ENCODE measurements at places on chromosomes 12 and 14.

GRCh38 chr12:12190087-12190809 lies 76.6 kb downstream of the LRP6 start:
- DNase-seq: no peak

DNA sequence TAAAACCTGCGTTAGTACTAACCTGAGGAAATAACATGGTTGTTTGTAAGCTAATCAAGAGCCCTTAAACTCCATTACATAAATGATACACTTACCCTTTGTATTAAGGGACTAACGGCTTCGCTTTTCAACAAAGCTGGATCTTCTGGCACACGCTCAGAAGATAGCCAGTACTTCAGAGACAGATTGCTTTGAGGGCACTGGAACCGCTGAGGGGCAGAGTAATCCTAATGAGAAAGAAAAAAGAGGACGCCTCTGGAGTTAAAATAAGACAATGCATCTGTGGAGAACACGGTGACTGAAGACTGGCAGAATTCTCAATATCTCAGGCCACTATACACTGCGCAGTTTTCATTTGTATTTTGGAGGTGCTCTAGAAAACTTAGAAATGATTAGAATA lies 1.5 kb upstream of the KTN1 start:
- no peak for DNase-seq

- no peak for DNase-seq
Observed at GRCh38 chr12:6934110-6934509, 6.4 kb downstream of the ATN1 start.

DNA sequence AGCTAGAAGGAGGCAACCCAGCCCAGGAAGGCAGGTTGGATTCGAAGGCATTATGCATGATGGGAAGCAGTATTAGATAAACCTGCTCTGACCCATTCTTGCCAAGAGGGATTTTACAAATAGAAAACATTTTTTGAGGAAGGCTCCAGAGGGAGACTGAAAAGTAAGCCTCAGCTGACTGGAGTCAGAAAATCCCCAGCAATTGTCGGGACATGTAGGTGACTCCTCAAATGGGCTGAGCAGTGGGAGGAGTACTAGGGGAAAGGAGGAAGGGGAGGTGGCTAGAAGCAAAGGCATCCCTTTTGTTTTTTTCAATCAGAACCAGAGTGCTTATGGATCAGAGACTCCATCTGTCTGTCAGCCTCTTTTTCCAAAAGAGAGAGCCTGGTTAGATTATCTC lies 138.1 kb upstream of the NTF3 start:
- no peak for DNase-seq

DNA sequence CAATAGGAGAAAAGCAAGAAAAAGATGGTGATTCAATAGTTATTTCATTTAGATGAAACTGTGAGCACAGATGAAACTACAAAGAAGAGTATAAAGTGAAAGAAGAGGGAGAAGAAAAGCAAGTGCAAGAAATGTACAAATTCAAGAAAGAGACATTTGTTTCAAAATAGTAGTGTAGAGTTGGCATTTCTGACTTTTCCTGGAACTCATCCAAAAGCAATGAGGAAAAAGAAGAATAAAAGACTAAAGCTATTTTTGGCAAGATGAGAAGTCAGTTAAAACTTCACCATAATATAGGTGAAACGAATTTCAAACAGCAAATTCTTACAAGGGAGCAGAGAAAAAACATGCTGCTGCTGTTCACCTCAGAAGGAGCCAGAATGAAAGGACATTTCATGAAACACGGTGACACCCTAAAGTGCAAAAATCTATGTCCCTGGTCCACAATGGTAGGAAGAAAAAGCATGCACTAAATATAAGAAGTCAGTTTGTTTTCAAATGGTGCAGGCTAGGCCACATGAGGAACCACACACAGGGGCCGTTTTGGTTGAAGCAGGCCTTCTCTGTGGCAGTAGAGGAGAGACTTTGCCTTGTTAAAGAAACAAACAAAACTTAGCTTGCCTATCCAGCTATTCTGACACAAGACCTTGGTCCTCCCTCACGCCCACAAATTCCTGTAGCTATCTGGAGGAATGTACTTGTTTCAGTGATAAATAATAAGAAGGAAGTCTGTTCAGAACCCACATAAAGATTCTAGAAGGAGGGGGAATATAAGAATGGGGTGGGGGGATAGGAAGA lies 11.1 kb upstream of the CMAS start:
- DNase-seq: no peak

DNA sequence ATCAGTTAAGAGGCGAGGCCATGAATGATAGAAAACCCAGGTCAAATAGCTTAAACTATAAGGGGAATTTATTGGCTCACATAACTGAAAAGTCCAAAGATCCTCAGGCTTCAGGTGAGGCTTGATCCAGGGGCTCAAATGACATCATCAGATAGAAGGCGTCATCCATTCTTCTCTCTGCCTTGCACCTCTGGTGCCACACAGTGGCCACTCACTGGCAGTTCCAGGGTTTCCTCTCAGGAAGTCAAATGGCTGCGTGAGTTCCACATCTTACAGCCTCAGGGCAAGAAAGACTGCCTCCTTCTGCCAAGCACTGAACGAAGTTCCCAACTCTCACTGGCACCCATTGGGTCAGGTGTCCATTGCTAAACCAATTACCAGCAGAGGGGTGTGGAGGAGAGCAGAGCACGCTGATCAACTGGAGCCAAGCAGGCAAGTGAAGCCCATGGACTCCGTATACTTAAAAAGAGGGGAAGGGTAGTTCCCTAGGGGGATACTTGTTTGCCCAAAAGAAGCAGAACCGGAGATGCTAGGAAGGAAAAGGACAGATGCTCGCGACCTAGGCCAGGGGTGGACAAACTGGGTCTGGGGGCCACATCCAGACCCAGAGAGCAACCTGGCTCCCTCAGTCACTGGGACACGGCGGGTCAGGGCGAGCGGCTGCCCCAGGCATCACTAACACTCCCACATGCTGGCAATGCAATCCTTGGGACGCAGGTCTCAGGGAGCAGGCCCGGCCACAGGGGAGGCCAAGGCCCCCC lies 69.3 kb downstream of the SERPINA3 start:
- DNase-seq: no peak

- DNase-seq: no peak
Observed at GRCh38 chr12:52686063-52686462, 5.9 kb upstream of the KRT1 start.

- DNase-seq: no peak
Observed at GRCh38 chr12:111546758-111547383, 52.2 kb downstream of the ATXN2 start.

DNA sequence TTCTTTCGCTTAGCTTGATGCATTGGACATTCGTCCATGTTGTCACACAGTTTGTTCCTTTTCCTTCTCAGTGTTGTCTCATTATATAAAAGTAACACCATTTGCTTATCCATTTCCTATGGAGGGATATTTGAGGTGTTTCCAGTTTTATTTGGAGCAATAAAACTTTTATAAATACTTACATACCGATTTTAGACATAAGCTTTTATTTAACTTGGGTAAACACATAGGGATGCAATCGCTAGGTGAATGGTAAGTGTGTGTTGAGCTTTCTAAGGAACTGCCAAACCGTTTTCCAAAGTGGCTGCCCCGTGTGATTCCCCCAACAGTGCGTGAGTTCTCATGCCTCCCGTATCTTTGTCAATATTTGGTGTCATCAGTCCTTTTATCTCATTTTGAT lies 95.2 kb upstream of the DYNC1H1 start:
- no peak for DNase-seq

- no peak for DNase-seq
Observed at GRCh38 chr12:70078161-70078560, 165.1 kb upstream of the CNOT2 start.

DNA sequence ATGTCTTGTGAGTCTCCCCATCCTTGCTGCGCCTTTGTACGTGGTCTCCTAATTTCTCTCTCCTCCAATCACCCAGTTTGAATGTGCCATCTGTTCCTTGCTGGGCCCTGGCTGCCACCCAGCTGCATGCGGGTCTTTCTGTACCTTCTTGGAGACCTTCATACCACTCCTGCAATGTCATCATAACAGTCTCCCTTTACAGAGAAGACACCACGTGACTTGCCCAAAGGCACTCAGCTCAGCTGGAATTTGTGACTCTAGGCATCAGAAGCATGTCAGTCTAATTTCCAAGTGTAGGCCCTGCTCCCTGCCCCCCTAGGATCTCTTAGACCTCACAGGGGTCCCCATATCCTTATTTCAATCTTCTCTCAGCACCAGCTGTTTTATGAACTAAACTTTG lies 284.2 kb downstream of the TTC8 start:
- DNase-seq: no peak

DNA sequence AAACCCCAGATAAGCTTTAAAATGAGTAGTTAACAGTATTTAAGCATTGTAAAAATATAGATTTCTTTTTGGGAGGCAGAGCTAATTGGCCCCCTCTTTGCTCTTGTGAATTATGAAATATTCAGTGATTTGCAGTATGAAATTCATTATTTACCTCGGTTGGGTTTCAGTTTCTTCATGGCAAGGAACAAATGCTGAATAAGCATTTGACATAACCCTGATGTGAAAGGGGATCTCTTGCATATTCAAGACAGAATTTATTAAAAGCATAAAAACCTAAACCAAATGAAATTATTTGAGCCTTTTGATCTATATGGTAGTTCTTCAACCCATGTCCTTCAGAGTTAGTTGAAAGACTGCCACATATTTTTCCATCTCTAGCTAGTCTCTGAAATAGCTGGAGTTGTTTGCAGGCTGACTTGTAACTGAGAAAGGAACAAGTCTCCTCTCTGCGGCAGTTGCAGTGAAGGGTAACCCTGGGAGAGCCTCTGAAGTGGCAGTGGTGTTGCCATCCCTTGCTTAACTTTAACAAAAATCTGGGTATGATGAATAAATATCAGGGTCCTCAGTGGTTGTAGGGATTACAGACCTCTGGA lies 690 bp downstream of the AKAP6 start:
- DNase-seq: no peak

DNA sequence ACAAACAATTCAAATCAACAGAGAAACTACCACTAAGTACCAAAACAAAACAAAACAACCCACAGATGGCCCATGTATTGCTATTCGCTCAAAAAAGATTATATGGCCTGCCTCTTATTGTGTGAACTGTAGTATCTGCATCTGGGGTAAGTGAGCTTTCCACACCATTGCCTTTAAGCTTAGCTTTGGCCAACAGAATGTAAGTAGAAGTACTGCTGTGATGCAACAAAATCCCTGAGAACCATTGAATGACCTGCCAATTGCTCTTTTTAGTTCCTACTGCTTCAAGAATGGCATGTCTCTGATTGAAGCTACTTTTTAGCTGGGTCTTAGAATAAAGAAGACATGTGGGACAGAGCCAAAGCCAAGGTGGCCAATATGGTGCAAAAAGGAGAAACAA lies 32.5 kb downstream of the PPFIA2 start:
- DNase-seq: no peak

GRCh38 chr12:64470495-64470894 lies 18.6 kb downstream of the TBK1 start:
- no peak for DNase-seq

GRCh38 chr14:97275276-97275675 lies 478.1 kb downstream of the VRK1 start:
- DNase-seq: no peak

GRCh38 chr14:64865109-64865508 lies 14.6 kb downstream of the SPTB start:
- no peak for DNase-seq

GRCh38 chr14:31164115-31164514 lies 43.5 kb downstream of the HECTD1 start:
- no peak for DNase-seq

DNA sequence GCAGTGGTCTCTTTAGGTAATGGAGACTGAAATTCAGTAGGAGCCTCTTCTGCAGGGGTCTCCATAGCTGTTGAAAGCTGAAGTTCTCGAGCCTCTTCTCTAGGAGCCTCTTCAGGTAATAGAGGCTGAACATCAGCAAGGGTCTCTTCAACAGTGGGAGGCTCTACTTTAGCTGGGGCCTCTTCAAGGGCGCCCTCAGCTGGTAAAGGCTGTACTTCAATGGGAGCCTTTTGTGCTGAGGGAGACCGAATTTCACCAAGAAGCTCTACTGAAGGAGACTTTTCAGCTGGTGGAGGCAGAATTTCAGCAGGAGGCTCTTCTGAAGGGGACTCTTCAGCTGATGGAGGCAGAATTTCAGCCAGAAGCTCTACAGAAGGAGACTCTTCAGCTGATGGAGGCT lies 1.5 kb downstream of the FSCB start:
- DNase-seq: no peak

DNA sequence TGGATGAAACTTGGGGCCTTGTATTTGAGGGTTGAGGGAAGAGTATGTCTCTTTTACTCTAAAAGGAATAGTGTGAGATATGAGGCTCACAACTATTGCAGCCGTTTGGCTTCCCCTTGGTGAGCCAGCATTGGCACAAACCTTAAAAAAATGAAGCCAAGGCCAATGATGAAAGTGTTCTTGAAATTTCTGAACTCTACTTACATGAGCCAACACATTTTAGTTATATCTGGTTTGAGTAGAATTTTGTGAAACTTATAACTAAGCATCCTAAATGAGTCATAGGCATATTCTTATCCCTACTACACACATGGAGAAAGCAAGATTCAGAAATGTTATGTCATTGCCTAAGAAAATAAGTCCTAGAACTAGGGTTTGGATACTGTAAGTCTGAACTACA lies 55.3 kb upstream of the ACSS3 start:
- no peak for DNase-seq

DNA sequence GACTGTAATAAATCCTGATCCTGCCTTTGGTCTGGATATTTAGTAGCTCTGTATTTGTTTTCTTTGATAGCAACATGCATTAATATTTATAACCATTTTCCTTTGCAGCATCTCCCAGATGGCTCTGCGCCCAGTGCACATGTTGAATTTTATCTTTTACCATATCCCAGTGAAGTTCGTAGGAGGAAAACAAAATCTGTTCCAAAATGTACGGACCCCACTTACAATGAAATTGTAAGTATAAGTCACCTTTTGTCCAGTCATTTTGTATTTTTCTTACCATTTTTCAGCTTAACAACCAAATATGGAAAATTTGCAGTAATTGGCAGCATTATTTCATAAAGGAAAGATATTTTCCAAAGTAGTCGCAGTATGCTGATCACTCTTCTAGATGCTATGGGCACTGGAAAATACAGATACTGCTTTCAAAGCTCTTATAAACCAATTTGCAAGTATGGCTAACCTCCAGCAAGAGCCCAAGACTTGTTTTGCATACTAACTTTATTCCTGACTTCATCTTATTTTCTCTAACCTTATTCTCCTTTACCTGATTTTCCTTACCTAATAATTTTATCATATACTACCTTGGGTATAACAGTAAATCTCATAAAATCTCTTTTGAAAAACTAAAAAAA lies 97.4 kb downstream of the PLCZ1 start:
- DNase-seq: no peak

DNA sequence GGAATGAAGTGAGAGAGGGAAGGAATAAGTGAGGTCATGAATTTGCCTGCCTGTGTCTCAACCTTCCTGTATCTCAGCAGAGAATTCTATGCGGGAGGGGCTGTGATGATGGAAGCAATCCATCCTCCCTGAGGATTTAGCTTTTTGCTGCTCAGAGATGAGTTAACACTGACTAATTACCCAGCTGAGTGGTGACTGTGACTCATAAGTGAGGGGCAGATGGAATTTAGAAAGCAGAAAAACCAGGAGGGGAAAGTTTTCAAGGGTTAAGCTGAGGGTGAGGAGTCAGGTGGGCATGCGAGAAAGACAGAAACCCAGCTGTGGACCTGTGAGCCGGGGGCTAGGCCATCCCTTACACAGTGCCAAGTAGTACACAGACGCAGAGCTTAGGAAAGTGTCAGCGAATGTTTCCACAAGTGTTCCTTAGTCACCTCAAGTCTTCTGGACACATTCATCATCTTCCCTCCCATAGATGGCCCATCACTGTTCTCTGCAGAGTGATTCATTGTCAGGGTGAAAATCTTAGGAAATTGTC lies 277.9 kb downstream of the IPO8 start:
- DNase-seq: peak; percentile 85

GRCh38 chr12:8960176-8960575 lies 10.7 kb upstream of the M6PR start:
- DNase-seq: no peak
